ENCODE measurements at places on chromosomes 2 and 18.

DNA sequence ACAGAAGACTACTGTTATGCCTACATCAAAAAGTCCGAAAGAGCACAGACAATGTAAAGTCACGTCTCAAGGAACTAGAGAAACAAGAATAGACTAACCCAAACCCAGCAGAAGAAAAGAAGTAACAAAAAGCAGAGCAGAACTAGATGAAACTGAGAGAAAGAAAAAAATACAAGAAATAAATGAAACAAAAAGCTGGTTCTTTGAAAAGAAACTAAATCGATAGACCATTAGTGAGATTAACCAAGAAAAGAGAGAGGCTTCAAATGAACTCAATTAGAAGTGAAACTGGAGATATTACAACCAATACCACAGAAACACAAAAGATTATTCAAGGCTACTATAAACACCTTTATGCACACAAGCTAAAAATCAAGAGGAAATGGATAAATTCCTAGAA lies 271.8 kb downstream of the MBD2 start:
- DNase-seq = no peak

DNA sequence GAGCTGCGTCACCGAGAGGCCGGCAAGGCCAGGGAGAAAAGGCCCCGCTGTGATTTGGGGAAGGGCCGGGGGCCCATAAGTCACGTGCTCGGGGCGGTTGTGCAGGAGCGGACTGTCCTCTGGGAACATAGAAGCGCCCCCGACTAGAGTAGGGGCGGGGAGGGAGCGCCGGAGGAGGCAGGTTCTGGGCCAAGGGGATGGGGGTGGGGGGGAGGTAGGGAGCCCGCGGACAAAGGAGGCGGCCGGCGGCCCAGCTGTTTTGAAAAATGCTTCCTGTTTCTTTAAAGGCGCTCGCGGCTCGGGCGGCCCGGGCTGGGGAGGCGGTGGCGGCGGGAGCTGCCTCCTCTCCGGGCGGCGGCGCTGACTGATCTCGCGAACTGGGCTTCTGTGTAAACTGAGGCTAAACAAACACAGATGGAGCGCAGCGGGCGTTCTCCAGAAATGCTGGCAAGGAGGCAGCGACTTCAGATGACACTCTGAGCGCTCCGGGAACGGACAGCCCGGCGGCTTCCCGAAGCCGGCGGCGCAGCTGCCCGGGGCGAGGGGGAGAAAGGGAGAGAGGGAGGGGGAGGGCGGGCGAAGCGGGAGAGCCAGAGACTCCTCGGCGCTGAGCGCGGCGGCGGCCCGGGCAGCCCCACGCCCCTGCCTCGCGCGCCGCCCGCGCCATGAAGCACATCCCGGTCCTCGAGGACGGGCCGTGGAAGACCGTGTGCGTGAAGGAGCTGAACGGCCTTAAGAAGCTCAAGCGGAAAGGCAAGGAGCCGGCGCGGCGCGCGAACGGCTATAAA lies at the start of gene ATOH8:
ATOH8 (plus strand) TSS at position 467 of the 788 bp plus-strand sequence; CDS start at position 666, 199 bp downstream.
- DNase-seq = peak; percentile 69

- DNase-seq = no peak
Observed at GRCh38 chr18:35050705-35051195, 9.5 kb downstream of the MAPRE2 start.

GRCh38 chr2:30653847-30654246 lies 153.4 kb downstream of the CAPN13 start:
- no peak for DNase-seq

DNA sequence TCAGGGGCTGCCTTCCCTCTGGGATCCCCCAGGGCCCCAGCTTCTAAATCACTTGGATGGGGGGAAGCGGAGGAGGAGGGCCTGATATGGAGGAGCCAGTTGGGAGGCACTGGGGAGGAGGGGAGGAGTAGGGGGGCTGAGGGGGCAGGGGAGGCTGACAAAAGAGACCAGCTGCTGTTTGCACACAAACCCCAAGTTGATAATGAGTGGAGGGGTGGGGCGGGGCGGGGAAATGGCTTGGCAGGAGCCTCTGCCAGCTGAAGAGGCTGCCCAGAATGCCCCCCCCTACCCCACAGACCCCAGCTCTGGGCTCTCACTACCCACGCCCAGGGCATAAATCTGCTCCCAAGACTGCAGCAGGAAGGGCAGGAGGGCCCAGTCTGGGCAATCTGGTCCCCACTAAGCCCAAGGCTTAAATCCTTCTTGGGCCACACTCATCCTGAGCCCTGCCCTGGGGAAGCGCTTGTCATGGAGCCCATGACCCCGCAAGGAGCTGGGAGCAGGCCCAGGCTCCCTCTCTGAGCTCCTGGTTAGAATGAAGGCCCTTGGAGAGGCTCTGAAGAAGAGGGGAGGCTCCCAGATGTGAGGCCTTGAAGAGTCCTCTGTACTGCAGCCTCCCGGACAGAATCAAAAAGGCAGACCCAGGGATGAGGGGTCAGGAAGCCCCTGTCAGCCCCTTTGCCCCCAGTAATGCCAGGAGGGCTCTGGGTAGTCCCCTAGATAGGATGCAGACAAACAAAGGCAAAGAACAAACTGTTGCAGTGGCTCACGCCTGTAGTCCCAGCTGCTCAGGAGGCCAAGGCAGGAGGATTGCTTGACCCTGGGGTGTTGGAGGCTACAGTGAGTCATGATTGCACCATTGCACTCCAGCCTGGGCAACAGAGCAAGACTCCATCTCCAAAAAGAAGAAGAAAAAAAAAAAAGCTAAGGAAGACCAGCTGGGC lies 24.8 kb upstream of the PTMA start:
- DNase-seq = peak; percentile 79

DNA sequence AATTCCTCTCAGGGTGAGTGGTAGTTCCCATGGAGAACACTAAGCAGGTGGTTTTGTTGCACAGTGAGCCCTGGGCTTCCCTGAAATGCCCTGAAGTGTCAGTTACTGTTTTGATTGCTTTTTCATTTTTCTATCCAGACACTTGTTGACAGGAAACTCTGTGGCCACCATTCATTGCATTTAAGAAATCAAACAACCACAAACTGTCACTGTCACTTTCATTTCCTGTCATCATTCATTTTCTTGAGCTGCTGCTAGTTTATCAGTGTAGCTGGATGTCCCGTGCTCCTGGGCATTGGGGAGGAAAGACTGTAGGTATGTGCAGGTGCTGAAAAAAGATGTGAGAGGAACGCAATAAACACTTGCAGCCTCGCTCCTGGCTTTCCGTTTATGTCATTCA lies 891.6 kb upstream of the ZEB2 start:
- no peak for DNase-seq

DNA sequence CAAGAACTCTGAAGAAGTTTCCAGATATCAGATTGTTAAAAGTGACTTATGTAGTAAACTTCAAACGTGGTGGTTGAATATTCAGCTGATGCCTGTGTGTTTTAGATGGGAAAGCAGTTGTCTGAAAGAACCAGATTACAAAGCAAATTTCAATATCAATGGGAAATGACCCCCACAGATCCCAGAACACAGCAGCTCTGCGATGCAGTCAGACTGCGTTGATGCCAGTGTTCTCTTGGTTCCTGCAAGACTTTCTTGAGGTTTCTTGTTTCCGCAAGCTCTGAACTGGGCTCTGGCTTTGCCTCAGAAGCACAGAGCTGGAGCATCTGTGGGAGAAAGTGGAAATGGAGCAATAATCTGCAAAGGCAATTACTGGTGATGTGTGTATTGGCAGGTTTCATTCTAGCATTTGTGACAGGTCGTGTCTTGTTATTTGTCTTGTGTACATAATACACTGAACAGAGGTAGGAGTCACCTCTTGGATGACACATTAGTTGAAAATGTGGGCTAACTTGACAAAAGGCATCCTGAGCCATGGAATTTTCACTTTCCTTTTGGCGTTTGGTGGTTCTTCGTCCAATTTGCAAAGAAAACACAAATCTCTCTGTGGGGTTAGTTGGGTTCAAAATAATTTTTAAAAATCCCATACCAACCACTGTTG lies 10.8 kb upstream of the LYPD6B start:
- DNase-seq = no peak

- no peak for DNase-seq
Observed at GRCh38 chr18:24914685-24915084, 437.3 kb downstream of the ZNF521 start.

- DNase-seq = no peak
Observed at GRCh38 chr18:31657823-31658669, 26.3 kb downstream of the B4GALT6 start.

- no peak for DNase-seq
Observed at GRCh38 chr2:38997781-38998180, 108.1 kb downstream of the ARHGEF33 start.

- DNase-seq = no peak
Observed at GRCh38 chr2:28389399-28390240, 3.0 kb upstream of the FOSL2 start.

- no peak for DNase-seq
Observed at GRCh38 chr18:56443166-56443907, 195.1 kb downstream of the TXNL1 start.

- no peak for DNase-seq
Observed at GRCh38 chr18:21459706-21460286, 140.7 kb downstream of the ESCO1 start.

DNA sequence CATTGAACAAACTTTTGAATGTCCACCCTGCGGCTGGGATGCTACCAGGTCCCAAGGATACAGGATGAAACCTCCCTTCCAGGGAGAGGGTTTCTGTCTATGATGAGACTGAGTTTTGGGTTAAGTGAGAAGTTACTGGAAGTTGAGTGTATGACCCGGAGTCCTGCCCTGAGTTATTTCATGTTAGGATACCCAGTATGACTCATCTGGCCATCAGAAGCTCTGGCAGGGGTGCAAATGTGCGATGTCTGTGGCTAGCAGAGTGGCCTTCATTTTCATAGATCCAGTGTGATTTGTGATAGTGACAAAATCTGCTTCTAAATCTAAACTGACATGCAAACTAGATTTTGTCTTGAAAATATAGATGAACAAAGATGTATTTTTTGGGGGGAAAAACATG lies 55.3 kb downstream of the KCTD1 start:
- DNase-seq = no peak

DNA sequence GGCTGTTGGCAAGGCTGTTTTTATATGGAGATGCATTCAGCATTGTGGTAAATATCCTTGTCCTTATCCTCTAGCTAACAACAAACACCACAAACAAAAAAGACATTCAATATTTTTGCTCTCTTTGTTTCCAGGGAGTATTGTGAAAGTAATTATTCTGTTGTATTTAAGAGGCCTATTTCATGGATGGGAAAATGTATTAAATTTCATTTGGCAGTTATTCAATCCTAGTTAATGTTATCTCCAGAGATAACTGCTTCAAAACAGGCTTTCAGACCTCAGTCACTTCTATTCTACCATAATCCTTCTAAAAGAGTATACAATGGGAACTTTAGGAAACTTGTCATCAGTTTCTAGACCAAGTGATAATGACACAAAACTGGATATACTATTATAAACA lies 280.5 kb upstream of the CCDC68 start:
- DNase-seq = no peak

DNA sequence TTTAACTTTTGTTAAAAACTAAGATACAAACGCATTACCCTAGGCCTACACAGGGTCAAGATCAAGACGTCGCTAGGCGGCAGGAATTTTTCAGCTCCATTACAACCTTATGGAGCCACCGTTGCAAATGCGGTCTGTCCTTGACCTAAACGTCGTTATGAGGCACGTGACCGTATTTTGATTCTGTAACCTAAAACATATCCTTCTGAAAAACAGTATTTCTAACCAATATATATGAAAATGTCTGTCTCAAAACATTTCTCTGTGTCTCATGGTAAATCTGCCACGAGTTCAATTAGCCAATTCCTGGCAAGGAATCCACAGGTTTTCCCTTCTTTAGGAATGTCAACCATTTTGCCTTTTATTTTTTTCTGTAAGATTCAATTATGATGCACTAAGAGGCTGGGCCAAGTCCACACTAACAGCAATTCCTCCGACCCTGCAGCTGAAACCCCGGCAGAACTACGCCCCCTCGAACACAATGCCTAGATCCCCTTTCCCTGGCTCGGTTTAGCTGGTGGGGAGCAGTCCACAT lies 1.7 kb downstream of the RTN4 start:
- DNase-seq = no peak

DNA sequence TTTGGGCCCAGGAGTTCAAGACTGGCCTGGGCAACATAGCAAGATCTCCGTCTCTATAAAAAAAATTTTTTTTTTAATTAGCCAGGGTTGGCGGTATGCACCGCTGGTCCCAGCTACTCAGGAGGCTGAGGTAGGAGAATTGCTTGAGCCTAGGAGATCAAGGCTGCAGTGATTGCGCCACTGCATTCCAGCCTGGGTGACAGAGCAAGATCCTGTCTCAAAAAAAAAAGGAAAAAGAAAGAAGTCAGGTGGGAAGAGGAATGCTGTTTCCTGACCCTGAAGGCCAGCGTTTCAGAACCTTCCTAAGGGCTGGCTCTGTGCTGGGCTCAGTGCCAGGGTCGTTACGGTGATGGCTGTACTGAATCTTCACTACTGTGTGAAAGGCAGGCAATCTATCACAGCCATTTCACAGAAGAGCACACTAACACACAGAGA lies 35.0 kb upstream of the AGAP1 start:
- no peak for DNase-seq

DNA sequence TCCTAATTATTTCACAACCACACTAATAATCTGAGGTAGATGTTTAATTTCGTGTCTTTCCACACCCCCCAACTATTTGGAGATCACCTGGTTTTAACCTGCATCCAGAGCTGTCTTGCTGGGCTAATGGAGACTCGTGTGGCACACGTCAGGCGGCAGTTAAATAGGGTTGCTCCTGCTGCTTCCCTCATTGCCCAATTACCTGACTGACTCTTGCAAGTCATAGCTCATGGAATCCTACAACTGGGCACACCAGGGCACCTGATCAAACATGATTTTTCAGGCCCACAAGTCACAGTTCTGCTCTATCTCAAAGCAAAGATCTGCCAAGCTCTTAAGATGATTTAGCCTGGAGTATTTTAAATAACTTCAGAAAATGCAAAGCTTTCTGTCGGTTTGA lies 1430.4 kb upstream of the ACVR2A start:
- no peak for DNase-seq

DNA sequence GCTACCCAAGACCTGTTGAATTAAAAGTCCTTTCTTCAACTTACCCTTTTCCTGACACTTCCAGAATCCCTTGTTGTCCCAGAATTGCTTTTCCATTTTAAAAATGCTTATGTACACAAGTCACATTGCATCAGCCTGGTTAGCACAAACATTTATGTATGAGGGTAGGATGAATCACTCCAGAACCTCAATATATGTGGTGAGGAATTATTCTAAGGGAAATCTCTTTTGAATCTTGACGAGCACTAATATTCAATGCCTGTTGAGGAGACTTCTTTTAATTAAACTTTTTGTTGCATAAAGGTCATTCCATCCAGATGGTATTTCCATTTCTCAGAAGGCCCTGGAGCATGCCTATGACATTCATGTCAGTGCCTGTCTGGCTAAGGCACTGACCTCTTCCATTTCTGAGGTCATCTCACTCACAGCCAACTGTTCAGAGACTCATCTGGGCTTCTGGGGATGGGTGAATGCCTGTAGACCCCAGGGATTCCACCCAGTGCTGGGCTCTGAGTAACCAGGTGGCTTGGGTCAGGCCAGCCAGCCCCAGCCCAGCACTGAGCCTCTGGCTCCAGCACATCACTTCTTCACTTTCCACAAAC lies 28.2 kb downstream of the ACMSD start:
- DNase-seq = no peak

- DNase-seq = no peak
Observed at GRCh38 chr2:126655500-126656430, at the start of gene GYPC. GYPC (plus strand) TSS chr2:126656158; CDS start chr2:126656264, 106 bp downstream.

- no peak for DNase-seq
Observed at GRCh38 chr18:50620319-50620718, 60.4 kb downstream of the MAPK4 start.

- no peak for DNase-seq
Observed at GRCh38 chr2:23694058-23695045, 232.6 kb downstream of the ATAD2B start.

Data from DMS 273 treated with DMSO at 0.1 percent for 48 hours (cell line).